ENCODE measurements at places on chromosomes 6 and 20. TPM values are rescaled to one million over a fixed set of nuclear protein-coding genes. Genes with fewer than 3 reads are reported as not detected.

Gene RPL10A
- total RNA-seq: 1,587 TPM

Gene PRSS35
- total RNA-seq: 0.08 TPM

Gene SMLR1
- not detected for total RNA-seq

Gene GTSF1L
- total RNA-seq: not detected

Gene MEP1A
- total RNA-seq: not detected

Gene OTOR
- not detected for total RNA-seq

Data from A549 treated with DMSO at 1 μM for 4 hours (cell line).